Left lung (tissue), 14 donors: ENCODE measurements at places on chromosomes 2 and 18. TPM values are rescaled to one million over a fixed set of nuclear protein-coding genes. Genes with fewer than 3 reads are reported as not detected.

GRCh38 chr2:123371535-123371934, 653.6 kb upstream of the CNTNAP5 start:
- no peak for DNase-seq

The ASB18 gene
- not detected for total RNA-seq

The ALLC gene
- total RNA-seq, result not detected

DNA sequence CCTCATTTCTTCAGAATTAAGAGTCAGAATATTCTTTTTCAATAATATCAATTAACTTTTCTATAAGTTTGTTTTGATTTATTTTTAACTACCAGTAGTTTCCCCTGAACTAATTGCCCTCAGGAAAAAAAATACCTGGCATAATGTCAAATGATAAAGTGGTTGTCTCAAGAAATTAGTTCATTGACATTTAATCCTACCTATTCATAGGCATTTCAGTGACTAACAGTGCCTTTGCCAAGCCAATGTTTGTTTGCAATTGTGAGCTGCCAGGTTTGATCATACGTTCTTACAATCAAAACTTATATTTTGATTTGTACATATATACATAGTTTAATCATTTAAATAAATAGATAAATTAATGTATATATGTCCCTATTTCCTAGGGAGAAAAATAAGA, 267.3 kb upstream of the MC4R start:
- DNase-seq, result no peak

GRCh38 chr2:30204281-30204680, 27.1 kb upstream of the LBH start:
- DNase-seq, result peak; percentile 36

- no peak for DNase-seq
Observed at GRCh38 chr18:49608366-49609255, 46.8 kb downstream of the LIPG start.

DNA sequence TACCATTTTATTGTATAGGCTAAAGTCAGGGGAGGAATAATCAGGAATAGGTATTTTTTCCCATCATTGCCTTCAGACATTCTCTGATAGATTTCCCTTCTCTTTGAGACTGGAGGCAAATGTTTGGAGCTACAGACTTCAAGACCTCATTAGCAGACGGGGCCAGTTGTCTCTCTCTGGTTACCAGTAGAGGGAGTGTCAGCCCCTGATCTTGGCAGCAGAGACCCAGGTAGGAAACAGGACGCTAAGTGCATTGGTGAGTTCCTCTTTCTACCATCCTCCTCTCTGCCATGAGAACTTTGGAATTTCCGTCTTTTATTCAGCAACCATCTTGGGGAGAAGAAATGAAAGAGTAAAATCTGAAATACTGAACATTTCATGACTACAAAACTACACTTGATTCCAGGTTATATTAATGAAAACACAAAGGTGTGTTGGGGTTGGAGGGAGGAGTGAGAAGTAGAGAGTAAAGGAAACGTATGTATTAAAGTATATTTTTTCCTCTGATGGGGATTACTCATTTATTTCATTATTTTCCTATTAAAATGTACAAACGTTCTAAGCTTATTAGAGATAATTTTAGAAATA, 186.2 kb upstream of the GCFC2 start:
- DNase-seq, result no peak

The CPO gene
- 0.20 TPM for total RNA-seq

The SRD5A2 gene
- 0.99 TPM for total RNA-seq

DNA sequence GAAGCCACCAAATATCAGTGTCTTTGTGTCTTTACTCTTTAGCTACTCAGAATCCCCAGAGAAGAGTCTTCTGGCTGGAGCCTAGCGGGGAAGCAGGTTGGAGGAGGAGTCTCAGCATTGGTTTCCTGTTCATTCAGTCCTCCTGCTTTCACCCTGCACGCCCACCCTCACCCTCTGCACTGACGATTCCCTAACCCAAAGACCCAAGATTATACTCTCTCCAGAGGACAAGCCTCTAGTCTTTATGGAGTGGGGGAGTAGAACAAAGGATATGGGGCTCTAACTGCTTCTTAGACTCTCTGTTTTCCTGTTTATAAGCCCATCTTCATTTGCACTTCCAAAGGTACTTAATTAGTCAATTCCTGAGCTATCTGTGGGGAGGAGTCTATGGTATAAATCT, 338.8 kb downstream of the AGPS start:
- DNase-seq, result no peak

The RGPD3 gene
- not detected for total RNA-seq

GRCh38 chr2:110149330-110150220, 34.0 kb upstream of the MALL start:
- no peak for DNase-seq

The RAB17 gene
- 37.9 TPM for total RNA-seq

- DNase-seq, result no peak
Observed at GRCh38 chr2:38446418-38446817, 69.3 kb upstream of the ATL2 start.

The ZNF521 gene
- 30.2 TPM for total RNA-seq

The MYL12A gene
- total RNA-seq, result 556 TPM

DNA sequence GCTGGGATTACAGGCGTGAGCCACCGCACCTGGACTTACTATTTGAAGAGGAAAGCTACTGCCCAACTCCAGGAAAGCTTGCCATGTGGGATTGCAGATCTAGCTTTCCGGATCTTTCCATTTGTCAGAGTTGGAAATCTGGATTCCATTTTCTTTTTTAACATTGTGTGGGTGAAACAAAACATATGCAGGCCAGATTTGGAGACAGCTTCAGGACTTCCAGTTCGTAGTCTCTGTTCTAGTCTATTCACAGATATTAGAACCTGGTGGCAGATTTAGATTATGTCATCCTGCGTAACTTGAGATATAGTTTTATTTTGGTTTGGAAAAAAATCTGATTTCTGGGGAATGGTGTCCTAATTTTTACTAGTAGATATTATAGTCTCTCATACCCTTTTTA, 70.5 kb downstream of the ZNF236 start:
- DNase-seq, result no peak

GRCh38 chr2:195333869-195334268, 323.2 kb upstream of the SLC39A10 start:
- DNase-seq, result no peak

DNA sequence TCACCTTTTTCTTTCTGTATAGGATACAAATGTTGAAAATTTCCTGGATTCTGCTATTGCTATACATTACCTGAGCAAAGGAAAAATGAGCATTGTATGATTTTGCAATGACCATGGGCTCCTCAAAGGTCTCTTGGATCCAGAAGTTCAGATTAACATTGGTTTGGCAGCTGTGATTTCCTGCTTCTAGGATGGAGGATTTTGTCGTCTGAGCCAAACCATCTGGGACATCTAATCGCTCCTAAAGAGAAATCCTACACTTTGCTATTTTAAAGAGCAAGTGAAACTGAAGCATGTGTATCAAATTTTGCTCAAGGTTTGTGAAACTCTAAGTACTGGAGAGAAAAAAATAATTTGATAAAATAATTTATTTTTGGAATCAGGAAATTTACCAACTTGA, 115.1 kb upstream of the ST6GAL2 start:
- DNase-seq, result peak; percentile 5

DNA sequence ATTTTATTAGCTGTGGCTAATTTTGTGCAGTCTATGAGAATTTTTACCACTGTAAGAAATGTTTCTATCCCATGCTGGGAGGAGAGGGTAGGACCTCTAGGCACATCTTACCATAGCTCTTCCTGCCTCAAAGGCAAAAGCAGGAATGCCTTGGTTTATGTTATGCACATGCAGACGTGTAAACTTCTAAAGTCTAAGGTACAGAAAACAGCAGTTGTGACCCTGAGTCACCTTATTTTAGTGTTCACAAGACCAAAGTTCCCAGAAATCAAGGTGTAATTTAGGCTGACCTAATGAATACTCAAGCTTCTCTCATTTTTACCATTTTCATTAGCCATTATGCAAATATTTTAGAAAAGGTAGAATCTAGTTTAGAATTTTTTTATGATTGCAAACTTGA, 15.4 kb upstream of the WIPF1 start:
- no peak for DNase-seq

The SERPINB5 gene
- not detected for total RNA-seq

DNA sequence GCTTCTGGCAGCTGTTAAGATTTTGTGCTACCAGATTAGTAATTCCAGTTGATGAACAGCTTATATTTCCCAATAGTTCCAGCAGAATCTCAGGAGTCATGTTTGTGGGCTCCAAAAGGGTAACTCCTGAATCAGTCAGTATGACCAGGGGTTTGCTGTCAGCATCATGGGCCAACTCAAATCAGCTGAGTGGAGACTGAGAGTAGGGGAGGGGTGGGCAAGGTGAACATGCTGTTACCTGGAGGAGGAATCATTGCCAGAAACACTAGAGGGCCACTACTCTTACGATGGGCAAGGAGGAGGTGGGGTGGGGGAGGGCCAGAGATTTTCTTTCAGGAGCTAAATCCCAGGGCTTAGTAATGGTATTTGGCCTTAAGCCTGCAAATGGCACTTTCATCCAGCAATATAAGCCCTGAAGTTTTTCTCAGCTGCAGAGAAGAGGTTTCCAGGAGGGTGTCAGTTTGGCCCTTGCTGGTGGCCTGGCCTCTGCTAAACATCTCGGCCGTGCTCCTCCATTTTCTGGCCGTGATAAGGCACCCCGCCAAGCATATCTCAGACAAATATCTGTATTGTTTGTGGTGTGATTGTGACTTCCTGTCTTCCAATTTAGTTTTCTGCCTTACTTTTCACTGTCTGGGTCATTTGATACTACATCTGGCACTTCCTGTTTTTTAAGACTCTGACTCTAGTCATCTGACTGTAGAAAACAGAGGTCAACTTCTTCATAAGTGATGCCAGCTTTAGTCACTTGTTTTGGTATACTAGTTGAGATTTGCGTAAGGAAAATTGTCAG, 120.5 kb upstream of the CXCR4 start:
- no peak for DNase-seq

GRCh38 chr2:182302174-182302573, 124.7 kb downstream of the PDE1A start:
- DNase-seq, result no peak

The HEATR5B gene
- total RNA-seq, result 21.8 TPM

DNA sequence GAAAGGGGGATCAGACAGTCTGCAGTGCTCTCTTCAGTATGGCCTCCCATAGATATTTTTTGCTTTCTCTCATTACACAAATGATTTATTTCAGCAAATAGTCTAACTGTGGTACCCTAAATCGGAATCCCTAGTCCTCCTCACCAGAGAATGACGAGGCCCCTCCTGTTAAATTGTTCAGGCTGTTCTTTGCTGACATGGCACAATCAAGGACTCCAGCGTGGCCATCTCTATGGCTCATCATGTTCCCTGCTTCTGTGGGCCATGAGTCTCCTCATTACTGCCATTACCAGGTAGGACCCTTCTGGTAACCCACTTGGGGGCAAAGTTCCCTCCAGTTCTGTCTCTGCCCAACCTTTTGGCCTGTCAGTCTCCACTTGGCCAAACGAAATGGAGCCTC, 62.2 kb downstream of the NAB1 start:
- DNase-seq, result no peak

- DNase-seq, result no peak
Observed at GRCh38 chr18:49931179-49931578, 117.8 kb upstream of the ACAA2 start.

- DNase-seq, result no peak
Observed at GRCh38 chr2:150125708-150126107, 361.8 kb downstream of the RND3 start.

GRCh38 chr18:13136056-13136903, 82.3 kb upstream of the LDLRAD4 start:
- peak; percentile 86 for DNase-seq

The SNED1 gene
- total RNA-seq, result 48.2 TPM

The SALL3 gene
- total RNA-seq, result not detected

DNA sequence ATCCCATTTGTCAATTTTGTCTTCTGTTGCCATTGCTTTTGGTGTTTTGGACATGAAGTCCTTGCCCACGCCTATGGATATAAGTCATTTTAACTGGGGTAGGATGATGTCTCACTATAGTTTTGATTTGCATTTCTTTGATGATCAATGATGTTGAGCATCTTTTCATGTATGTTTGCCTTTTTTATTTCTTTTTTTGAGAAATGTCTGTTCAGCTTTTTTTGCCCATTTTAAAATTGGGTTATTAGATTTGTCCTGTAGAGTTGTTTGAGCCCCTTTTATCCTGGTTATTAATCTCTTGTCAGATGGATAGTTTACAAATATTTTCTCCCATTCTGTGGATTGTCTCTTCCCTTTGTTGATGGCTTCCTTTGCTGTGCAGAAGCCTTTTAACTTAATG, 75.3 kb downstream of the COMMD1 start:
- DNase-seq, result no peak

GRCh38 chr2:217250013-217250524, 390.2 kb upstream of the TNP1 start:
- peak; percentile 48 for DNase-seq

The ZNF638 gene
- total RNA-seq, result 92.1 TPM

The DNMT3A gene
- 38.7 TPM for total RNA-seq

DNA sequence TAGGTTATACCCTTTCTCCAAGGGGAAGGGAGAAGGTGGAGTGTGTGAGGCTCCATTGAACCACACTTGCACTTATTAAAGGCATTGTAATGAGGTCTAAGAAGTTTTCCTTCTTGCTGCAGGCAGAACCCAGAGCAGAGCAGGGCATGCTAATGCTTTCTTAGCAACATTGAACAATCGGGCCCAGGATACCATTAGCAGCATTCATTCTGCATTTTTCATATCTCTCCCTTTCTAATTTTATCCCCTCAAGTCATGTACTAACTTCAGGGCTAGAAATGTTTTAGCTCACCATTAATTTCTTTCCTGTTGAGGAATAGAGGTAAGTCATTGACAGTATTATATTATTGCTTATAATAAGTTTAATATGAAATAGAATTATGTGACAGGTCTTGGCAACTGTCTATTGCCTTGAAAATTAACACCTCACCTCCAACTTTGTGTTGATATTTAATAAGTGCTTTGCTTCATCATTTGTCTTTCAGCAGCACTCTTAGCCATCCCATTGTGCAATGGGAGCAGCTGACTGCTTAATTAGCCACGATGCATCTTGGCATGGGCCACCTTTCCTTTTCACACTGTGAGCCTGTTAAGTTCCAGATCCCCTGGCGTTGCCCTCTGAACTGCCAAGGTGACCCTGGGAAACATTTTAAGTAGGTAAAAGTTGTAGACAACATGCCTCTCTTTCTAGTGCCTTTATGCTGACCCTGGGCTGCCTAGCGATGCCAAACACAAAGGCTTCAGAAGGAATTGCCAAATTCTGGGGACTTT, 300.8 kb upstream of the MEX3C start:
- no peak for DNase-seq

The FOXD4L1 gene
- total RNA-seq, result 0.17 TPM

The GAREM1 gene
- 10.9 TPM for total RNA-seq

- DNase-seq, result no peak
Observed at GRCh38 chr2:82811946-82812345, 1647.1 kb downstream of the SUCLG1 start.

DNA sequence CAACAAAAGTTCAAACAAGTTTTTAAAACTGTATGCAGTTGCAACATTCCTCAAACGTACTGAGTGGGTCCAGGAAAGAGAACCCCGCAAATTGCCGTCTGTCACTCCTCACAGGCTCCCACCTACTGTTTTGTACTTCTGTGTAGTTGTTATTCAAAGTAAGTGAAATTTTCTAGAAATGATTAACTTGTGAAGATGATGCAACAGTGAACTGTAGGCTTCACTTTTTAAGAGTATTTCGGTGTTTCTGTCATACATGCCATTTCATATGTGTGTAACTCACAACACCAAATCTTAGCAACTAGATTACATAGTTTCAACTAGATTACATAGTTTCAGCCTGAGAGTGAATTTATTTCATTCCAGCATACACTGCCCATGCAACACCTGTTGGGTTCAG, 226.0 kb upstream of the TANK start:
- DNase-seq, result no peak

GRCh38 chr2:68203587-68203986, 45.9 kb downstream of the PNO1 start:
- DNase-seq, result no peak

- DNase-seq, result peak; percentile 64
Observed at GRCh38 chr2:137715731-137716191, 248.5 kb upstream of the HNMT start.
